ENCODE measurements at places on chromosomes 13 and 19. TPM values are rescaled to one million over a fixed set of nuclear protein-coding genes. Genes with fewer than 3 reads are reported as not detected.

GPATCH1 gene
- 8.0 TPM for total RNA-seq

ZNF615 gene
- total RNA-seq, result 15.7 TPM

ATXN8OS gene
- total RNA-seq, result not detected

GRCh38 chr13:106156468-106156867 is 379.0 kb downstream of the EFNB2 start:
- no peak overlapping the region for H3K4me3 ChIP-seq
- H3K27me3 ChIP-seq, result no peaks in the 10 kb centered on the region
- DNase-seq, result peak; percentile 100
- peak overlapping the region; percentile 60 for H3K27ac ChIP-seq

GRCh38 chr13:30377312-30377685 is 45.0 kb upstream of the UBE2L5 start:
- DNase-seq, result no peak
- H3K4me1 ChIP-seq, result no peaks in the 10 kb centered on the region
- H3K36me3 ChIP-seq, result no peaks in the 10 kb centered on the region
- H3K4me3 ChIP-seq, result no peak overlapping the region

SMG9 gene
- total RNA-seq, result 6.1 TPM

GRCh38 chr19:12773571-12773970 is 1.8 kb downstream of the HOOK2 start:
- no peak overlapping the region for H3K27ac ChIP-seq
- H3K4me1 ChIP-seq, result peaks cover 15% of the 10 kb centered on the region
- no peaks in the 10 kb centered on the region for H3K36me3 ChIP-seq
- no peak for DNase-seq
- no peak overlapping the region for H3K4me3 ChIP-seq

EMP3 gene
- total RNA-seq, result 246 TPM

GRCh38 chr19:42285541-42285941 is 16.4 kb upstream of the PRR19 start:
- H3K27me3 ChIP-seq, result no peaks in the 10 kb centered on the region
- H3K4me3 ChIP-seq, result peak overlapping the region; percentile 82
- H3K36me3 ChIP-seq, result peaks cover 28% of the 10 kb centered on the region
- peaks cover 39% of the 10 kb centered on the region for H3K4me1 ChIP-seq
- peak overlapping the region; percentile 65 for H3K27ac ChIP-seq
- DNase-seq, result no peak

- no peaks in the 10 kb centered on the region for H3K36me3 ChIP-seq
- H3K27me3 ChIP-seq, result no peaks in the 10 kb centered on the region
- DNase-seq, result no peak
- H3K4me3 ChIP-seq, result no peak overlapping the region
Observed at GRCh38 chr19:19371059-19371458, 34.4 kb upstream of the GATAD2A start.

ZNF254 gene
- total RNA-seq, result 8.9 TPM

GRCh38 chr19:29060813-29061364 is 152.1 kb downstream of the UQCRFS1 start:
- DNase-seq, result no peak
- H3K27me3 ChIP-seq, result no peaks in the 10 kb centered on the region
- no peak overlapping the region for H3K4me3 ChIP-seq
- H3K27ac ChIP-seq, result no peak overlapping the region
- H3K36me3 ChIP-seq, result no peaks in the 10 kb centered on the region

GRCh38 chr13:114315074-114315785 is 927 bp downstream of the CHAMP1 start:
- peak overlapping the region; percentile 88 for H3K27ac ChIP-seq
- DNase-seq, result no peak
- peak overlapping the region; percentile 67 for H3K4me3 ChIP-seq
- no peaks in the 10 kb centered on the region for H3K27me3 ChIP-seq

- no peaks in the 10 kb centered on the region for H3K36me3 ChIP-seq
- no peaks in the 10 kb centered on the region for H3K27me3 ChIP-seq
- peaks cover 5% of the 10 kb centered on the region for H3K4me1 ChIP-seq
- peak; percentile 8 for DNase-seq
- H3K27ac ChIP-seq, result no peak overlapping the region
- H3K4me3 ChIP-seq, result peak overlapping the region; percentile 81
Observed at GRCh38 chr19:17468302-17469091, 1.8 kb upstream of the SLC27A1 start.

TMEM59L gene
- 0.51 TPM for total RNA-seq

FSD1 gene
- 8.7 TPM for total RNA-seq

GRCh38 chr13:27147530-27148170 is 24.0 kb downstream of the USP12 start:
- no peak for DNase-seq
- H3K4me3 ChIP-seq, result no peak overlapping the region
- H3K36me3 ChIP-seq, result no peaks in the 10 kb centered on the region
- H3K27ac ChIP-seq, result no peak overlapping the region
- H3K4me1 ChIP-seq, result peaks cover 6% of the 10 kb centered on the region
- H3K27me3 ChIP-seq, result no peaks in the 10 kb centered on the region

DNA sequence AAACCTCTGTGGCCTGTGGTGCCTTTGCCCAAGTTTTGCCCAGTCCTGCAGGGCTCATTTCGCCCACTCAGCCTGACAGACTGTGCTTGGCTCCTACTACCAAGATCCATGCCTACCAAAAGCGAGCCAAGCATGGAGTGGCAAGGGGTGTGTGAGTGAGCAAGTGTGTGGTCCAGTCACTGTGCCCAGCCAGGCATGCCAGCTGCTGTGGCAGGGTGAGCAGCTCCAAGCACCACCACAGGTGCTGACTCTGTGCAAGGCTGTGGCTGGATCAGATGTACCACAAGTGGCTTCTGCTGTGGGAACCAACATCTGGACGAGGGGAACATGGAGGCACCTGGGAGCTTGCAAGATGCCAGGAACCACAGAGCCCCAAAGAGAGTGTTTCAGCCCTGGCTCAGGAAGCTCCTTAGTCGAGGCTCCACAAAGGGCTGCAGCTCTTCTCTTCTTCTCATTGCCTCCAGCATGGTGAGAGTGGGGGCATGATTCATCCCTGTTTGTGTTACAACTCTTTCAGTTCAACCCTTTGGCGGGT is 1564.2 kb upstream of the MIR17HG start:
- H3K36me3 ChIP-seq, result no peaks in the 10 kb centered on the region
- no peaks in the 10 kb centered on the region for H3K27me3 ChIP-seq
- H3K4me1 ChIP-seq, result no peaks in the 10 kb centered on the region
- H3K27ac ChIP-seq, result no peak overlapping the region

DNA sequence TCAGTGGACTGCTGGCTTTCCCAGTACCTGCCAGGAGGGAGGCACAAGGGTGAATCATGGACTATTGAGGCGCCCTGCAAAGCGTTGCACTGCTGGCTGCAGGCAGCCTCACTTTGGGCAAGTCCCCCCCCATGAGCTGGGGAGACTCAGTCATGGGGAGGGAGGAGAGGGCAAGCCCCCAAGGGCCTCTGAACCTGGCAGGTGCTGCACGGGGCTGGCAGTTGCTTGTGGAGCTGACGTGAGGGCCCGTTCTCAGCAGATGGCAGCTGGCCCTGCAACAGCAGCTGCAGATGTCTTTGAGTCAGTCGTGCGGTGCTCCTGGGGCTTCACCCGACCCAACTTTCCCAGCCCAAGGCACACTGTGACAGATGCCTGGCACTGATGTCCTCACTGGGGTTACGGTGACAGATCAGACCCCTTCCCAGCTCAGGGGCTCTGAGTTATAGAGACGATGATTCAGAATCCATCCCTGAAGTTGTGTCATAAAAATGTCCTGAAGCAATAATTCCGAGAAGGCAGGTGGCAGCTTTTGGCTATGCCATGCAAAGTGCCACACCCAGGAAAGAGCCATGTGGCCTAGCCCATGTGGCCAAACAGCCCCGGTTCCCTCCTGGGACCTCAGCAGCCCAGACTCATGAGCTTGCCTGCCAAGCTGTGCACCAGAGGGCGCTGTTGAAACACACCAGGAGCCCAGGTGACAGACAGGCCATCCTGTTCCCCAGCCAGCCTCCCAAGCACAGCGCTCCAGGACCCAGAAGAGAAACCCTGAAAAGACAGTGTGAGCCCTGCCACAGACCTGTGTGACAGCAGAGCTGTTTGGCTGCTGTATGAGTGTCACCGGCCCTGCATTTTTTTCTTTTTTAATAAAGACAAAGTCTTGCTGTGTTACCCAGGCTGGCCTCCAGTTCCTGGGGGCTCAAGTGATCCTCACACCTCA is 53.6 kb upstream of the LDLR start:
- peak overlapping the region; percentile 18 for H3K27ac ChIP-seq
- no peak overlapping the region for H3K4me3 ChIP-seq
- H3K27me3 ChIP-seq, result no peaks in the 10 kb centered on the region
- DNase-seq, result peak; percentile 68

DNA sequence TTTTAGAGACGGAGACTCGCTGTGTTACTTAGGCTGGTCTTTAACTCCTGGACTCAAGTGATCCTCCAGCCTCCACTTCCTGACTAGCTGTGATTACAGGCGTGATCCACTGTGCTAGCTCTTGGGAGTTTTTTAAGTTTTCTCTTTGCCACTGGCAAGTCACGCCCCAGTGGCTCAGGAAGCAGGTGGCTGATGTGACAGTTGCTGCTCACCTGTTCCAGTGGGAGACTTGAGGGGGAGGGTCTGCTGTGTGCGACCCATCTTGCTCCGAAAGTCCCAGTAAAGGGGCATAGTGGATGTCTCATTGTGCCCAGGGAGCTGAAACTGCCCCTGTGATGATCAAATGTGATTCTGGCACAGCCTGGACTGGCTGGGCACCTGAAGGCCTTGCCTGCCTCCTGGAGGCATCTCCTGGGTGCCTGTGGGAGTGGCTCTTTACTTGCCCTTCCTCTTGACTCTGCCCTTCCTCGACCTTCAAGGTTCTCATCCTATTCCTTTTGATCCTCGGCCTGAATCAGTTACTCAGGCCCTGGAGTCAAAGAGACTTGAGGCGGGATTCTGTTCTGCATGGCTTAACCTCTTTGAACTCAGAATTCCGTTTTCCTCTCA is 7.8 kb downstream of the SMARCA4 start:
- no peaks in the 10 kb centered on the region for H3K27me3 ChIP-seq
- H3K27ac ChIP-seq, result no peak overlapping the region
- DNase-seq, result no peak
- no peak overlapping the region for H3K4me3 ChIP-seq

GRCh38 chr13:99774644-99775043 is 196.9 kb downstream of the ZIC5 start:
- no peak overlapping the region for H3K27ac ChIP-seq
- H3K36me3 ChIP-seq, result no peaks in the 10 kb centered on the region
- peak; percentile 1 for DNase-seq
- no peaks in the 10 kb centered on the region for H3K27me3 ChIP-seq

TMC4 gene
- 0.26 TPM for total RNA-seq
